Brain pericyte (primary cell): ENCODE measurements at places on chromosomes 11 and 22.

- DNase-seq: no peak
Observed at GRCh38 chr11:118886681-118887111, 3.0 kb downstream of the CXCR5 start.

GRCh38 chr11:69215216-69215615, 59.5 kb downstream of the SMIM38 start:
- DNase-seq: no peak

DNA sequence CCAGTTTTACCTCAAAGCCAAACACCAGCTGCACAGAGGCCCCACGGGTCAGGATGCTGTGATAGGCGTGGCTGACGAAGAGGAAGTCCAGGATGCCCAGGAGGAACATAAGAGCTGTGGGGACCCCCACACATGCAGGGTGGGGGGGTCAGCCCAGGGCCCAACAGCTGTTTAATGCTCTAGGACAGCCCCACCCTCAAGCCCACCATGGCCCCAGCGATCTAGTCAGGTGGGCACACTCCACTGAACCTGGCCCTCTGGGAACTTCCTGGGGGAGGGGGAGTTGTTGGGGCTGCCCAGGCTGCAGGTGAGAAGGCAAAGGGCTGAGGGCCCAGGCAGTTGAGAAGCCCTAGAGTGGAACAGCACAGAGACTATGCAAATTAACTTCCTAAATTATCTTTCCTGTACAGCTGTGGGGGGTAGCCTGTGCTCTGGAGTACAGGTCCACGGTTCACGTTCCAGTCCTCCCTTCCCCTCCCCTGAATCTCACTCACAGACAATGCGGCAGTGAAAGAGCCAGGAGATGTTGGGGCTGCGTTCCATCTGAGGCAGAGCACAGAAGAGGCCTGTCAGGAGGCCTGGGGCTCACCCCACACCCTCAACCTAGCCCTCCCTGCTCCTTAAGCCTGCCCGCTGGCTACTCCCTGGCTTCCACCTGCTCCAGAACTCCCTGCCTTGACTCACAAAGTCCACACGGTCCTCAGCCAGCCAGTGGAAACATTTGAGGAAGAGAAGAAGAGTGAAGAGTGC, 1.9 kb downstream of the SYVN1 start:
- DNase-seq: no peak

DNA sequence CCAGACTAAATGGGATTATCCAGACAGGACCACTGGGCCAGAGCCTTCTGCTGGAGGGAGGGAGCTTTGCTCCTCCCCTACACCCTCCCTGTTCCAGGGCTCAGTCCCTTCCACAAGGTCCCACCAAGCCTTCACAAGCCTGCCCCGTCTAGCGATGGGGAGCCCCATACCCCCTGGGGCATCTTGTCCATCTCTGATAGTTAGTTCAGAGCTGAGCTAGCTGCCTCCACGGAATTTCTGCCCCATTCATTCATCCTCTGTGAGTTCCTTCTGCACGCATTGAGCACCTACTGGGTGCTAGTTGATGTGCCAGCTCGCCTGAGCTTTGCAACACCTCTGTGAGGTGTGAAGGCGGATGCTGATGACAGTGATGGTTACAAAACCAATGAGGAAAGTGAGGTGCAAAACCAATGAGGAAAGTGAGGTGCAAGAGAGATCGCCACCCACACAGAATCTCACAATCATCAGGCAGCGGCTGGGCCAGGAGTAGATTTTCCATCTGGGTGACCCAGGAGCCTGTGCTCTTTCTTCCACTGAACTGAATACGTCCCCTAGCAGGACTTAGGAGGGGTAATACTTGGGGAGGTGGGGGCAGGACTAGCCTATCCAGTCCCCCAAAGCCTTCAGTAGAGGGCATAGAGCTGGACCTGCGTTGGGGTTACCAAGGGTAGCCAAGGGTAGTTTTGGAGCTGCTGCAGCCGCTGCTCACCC, 21.5 kb upstream of the CBX7 start:
- no peak for DNase-seq

- DNase-seq: no peak
Observed at GRCh38 chr11:67663532-67664212, 10.8 kb downstream of the ALDH3B2 start.
